ENCODE measurements at places on chromosomes 5 and 9. TPM values are rescaled to one million over a fixed set of nuclear protein-coding genes. Genes with fewer than 3 reads are reported as not detected.

GPR21 gene
- total RNA-seq = not detected

SPIN1 gene
- 37.5 TPM for total RNA-seq

INSL6 gene
- total RNA-seq = not detected

AHRR gene
- total RNA-seq = 3.8 TPM

ANKRD34B gene
- total RNA-seq = 0.16 TPM
